ENCODE measurements at places on chromosomes 16 and 17.

- no peak for DNase-seq
Measured at GRCh38 chr16:19748389-19749168, 30.5 kb downstream of the IQCK start.

DNA sequence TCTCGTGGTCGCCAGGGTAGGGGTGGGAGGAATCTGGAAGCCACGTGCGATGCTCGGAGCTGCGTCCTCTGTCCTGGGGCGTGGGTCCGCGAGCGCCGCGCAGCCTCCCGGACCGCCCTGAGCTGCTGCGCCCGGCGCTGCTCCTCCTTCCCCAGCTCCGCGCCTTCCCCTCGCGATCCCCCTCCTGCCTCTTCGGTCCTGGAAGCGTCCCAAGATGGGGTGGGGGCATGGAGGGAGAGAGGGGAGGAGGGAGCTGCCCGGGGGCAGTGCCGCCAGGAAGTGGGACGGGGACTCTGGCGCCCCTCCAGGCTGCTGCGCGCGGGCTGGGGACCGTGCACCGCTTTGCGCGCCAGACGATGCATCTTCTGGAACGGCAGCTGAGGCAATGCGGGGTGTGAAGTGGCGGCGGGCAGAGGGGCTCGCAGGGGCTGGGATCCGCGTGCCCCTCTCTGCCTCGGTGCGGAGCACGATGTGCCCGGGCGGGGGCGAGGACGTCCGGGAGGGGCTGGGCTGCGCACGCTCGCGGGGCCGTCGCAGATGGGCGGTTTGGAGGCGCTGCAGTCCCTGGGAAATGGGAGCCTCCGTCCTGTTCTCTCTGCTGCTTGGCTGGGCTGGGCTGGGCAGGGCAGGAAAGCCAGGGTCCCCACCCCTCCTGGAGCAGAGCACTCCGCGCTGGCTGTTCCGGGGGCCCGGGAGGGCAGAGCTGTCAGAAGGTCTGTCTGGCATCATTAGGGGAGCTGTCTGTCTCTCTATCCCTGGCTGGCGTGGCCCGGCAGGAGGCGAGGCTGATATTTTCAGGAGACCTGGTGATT is 388.0 kb downstream of the SEC14L1 start:
- no peak for DNase-seq

- no peak for DNase-seq
Measured at GRCh38 chr16:86457501-86458148, 52.7 kb upstream of the FOXF1 start.

DNA sequence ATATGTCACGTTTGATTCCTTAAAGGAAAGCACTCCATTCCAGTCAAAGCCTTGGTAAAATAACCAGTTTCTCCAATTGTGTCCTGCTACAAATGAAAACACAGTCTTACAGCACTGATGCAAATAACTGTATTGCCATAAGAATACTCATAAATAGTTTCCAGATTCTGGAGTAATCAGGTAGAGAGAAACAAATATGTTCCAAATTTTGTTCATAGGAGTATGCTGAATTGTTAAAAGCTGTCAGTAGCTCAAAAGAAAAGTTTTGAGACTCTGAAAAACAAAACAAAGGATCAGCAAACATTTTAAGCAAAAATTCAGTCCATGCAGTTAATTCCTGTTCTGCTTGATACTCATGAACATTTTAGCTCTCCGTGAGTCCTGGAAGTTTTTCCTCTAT is 7.8 kb downstream of the DHRS7B start:
- DNase-seq: no peak

- no peak for DNase-seq
Measured at GRCh38 chr16:68416057-68417046, 32.0 kb downstream of the SMPD3 start.

DNA sequence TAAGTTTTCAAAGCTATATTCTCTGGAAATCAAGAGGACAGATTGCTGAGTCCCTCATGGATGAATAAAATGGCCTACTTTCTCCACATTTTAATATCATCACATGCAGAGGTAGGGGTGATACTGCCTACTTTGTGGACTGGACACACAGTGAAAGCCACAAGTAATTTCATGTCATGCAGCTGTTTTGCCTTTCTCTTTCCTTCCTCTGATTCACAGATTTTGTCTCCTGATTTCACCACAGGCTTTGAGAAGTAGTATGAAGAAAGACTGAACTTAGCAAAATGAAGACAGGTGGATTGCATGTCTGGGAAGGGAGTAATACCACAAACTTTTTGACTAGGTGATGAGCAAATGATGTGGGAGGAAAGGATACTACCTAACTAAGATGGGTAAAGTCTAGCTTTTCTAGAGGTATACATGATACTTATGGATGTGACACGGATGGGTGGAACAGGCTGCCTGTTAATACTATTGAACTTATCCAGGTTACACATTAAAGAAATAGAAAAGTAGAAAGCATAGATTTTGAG is 478.4 kb upstream of the GOT2 start:
- DNase-seq: no peak
